ENCODE measurements at places on chromosomes 5 and 9. TPM values are rescaled to one million over a fixed set of nuclear protein-coding genes. Genes with fewer than 3 reads are reported as not detected.

- no peak overlapping the region for H3K4me3 ChIP-seq
- no peaks in the 10 kb centered on the region for H3K36me3 ChIP-seq
- DNase-seq = no peak
- H3K27me3 ChIP-seq = no peaks in the 10 kb centered on the region
Measured at GRCh38 chr5:12147513-12147912, 243.3 kb upstream of the CTNND2 start.

DNA sequence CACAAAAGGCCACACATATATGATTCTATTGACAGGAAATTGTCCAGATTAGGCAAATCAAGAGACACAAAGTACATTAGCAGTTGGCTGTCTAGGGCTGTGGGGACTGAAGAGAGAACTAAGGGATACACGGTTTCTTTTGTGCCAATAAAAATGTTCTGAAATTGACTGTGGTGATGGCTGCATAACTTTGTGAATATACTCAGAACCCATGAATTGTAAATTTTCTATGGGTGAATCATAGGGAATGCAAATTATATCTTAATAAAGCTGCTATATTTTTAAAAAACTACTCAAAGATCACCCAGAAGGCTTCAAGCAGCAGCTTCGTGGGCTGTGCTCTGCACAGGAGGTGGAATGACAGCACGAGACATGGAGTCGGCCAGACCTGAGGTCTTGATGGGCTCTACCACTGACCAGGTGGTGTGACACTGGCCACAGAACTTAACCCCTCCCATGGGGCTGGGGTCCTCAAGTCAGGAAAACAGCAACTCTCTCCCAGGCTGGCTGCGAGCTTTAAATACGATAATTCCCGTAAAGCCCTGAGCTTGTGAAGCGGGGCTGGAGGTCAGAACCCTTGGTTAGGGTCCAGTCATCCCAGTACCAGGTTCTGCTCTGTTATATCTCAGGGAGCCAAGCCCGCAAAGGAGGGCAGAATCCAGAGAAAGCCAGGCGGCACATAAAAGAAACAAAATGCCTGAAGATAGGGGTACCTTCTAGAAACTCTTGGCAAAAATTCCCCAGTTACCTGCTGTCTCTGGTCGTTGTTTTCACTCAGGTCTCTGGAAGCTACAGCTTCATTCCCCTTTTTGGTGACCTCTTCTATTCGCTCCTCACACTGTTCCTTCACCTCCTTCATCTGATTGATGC is 59.1 kb downstream of the GOLM1 start:
- DNase-seq = no peak
- no peak overlapping the region for H3K27ac ChIP-seq
- H3K36me3 ChIP-seq = no peaks in the 10 kb centered on the region

DNA sequence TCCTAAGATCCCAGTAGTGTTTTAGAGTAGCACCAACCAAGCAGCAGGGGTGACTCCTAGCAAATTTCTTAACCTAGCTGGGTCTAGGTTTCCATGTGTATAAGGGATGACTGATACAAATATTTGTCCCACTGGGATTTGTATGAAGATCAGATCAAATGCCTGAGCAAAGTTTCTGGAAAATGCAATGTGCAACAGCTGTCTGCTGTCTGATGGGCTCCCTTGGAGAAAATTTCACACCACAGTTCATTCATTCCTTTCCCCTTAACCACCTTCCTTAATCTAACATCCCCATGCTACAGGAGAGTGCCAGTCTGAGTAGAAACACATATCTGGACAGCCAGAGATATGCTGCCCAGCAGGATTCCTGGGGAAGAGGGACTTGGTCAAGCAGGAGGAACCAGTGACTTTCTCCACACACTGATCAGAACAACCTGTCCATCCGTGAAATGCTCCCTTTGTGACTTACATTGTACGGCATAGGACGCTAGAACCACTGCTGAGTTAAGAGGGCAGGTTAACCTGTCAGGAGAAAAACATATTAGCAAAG is 53.3 kb downstream of the PTPN3 start:
- no peaks in the 10 kb centered on the region for H3K27me3 ChIP-seq
- H3K36me3 ChIP-seq = no peaks in the 10 kb centered on the region
- H3K4me1 ChIP-seq = no peaks in the 10 kb centered on the region

- no peak for DNase-seq
- H3K27ac ChIP-seq = no peak overlapping the region
- H3K36me3 ChIP-seq = no peaks in the 10 kb centered on the region
Measured at GRCh38 chr5:26903469-26903868, 134.9 kb downstream of the CDH9 start.

DNA sequence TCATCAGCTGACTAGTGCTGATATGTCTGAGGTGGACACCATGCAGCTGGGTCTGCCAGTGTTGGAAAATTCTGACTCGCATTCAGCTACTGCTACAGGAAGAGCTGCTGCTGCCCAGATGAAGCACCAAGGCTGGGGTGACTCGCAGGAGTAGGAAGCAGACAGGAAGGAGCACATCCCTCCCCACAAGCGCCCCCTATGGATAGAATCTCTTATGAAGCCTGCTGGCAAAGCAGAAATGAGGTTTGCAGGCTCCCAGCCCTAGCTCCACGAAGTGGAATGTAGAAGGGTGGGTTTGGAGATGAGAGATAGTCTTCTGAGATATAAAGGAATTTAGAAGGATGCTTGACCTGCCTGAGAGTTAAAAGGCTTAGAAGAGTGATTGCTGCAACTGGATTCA is 443.0 kb downstream of the ACTL7B start:
- no peaks in the 10 kb centered on the region for H3K4me1 ChIP-seq
- H3K36me3 ChIP-seq = no peaks in the 10 kb centered on the region
- DNase-seq = no peak
- H3K27ac ChIP-seq = no peak overlapping the region
- H3K27me3 ChIP-seq = no peaks in the 10 kb centered on the region
- H3K4me3 ChIP-seq = no peak overlapping the region

DNA sequence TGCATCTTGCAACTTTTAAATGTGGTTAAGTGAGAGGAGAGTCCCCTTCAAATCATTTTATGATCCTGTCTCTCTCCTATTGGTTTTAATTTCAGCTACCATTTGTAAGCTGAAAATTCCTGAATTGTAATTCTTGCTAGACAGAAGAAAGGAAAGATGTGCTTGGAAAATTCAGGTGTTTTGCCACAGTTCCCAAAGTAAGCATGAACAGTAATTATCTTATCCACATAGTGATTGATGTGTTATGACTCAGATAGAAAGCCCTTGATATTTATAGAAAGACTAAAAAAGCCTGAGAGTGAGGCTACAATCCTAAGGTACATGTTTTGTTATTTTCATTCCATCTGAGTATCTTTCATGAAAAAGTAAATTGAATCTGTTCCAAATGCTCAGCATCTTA is 492.5 kb downstream of the MAT2B start:
- no peak overlapping the region for H3K27ac ChIP-seq
- H3K36me3 ChIP-seq = no peaks in the 10 kb centered on the region
- H3K4me1 ChIP-seq = no peaks in the 10 kb centered on the region

DNA sequence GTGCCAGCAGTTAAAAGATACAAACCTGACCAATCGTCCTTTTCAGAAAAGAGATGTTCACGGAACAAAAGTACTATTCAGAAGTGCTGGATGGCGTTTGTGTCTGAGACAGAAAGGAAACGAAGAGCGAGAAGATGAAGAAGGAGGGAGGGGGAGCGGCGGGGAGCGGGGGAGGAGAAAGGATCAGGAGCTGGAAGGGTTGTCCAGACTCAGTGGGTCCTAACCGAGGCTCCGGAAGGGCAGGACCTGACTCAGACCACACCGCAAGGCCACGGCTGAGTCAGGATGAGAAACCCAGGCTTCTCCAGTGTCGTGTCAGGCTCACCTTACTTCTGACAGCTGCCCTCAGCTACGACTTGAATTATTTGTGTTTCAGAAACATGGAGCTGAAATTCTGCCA is 46.2 kb downstream of the PAX5 start:
- H3K4me3 ChIP-seq = no peak overlapping the region
- H3K27me3 ChIP-seq = peaks cover 4% of the 10 kb centered on the region
- H3K36me3 ChIP-seq = no peaks in the 10 kb centered on the region

DNA sequence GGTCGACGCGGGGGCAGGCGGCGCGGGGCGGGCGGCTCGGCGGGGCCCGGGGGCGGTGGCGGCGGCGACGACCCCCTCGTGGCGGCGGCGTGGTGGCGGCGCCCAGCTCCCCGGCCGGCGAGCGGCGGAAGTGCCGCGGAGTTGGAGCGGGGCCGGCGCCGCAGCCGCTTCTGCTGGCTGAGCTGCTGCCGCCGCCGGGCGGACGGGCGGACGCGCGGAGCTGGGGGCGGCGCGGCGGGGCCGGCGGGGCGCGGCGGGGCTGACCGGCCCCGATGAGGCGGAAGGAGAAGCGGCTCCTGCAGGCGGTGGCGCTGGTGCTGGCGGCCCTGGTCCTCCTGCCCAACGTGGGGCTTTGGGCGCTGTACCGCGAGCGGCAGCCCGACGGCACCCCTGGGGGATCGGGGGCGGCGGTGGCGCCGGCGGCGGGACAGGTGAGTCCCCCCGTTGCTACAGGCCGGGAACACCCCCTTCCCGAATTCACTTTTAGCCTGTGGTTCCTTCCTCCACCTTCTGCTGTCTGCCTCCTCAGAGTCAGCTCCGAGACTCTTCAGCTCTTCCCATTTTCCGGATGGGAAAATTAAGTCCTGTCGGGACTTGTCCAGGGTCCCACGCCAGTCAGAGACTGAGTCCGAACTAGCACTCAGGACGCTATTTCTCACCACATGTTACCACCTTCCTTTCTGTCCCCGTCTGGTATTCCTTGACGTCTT is at the start of gene GALNT10:
Gene GALNT10 (plus strand): TSS at position 139 of the 710 bp plus-strand sequence. CDS start 134 bp downstream, at position 273.
- H3K4me3 ChIP-seq = peak within 1 kb of the TSS; percentile 69
- peak within 1 kb of the TSS; percentile 58 for H3K27ac ChIP-seq
- H3K36me3 ChIP-seq = no peaks in the 10 kb centered on the region
- H3K27me3 ChIP-seq = no peaks in the 10 kb centered on the region
- peak; percentile 81 for DNase-seq

GRCh38 chr5:69007163-69007562 is 86.7 kb upstream of the SLC30A5 start:
- DNase-seq = no peak
- H3K36me3 ChIP-seq = no peaks in the 10 kb centered on the region
- no peak overlapping the region for H3K27ac ChIP-seq
- no peaks in the 10 kb centered on the region for H3K27me3 ChIP-seq
- H3K4me1 ChIP-seq = no peaks in the 10 kb centered on the region

DNA sequence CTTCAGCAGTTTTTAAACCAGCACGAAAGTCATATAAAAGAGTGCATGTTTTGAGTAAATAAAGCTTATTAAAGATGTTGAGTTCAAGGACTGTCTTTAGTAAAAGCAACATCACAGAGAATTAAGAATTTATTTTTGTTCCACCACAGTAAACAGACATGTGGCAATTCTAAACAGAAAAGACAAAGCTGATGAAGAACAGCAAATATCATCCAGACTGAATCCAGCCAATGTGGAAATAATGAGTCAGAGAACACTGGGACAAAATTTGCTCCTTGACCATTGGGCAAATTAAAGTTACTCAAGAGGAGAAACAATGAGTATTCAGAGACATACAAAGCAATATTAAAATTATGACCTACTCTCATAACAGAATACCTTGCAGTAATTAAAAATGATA is 28.8 kb downstream of the OR2K2 start:
- no peaks in the 10 kb centered on the region for H3K4me1 ChIP-seq
- no peaks in the 10 kb centered on the region for H3K27me3 ChIP-seq
- no peaks in the 10 kb centered on the region for H3K36me3 ChIP-seq
- DNase-seq = no peak
- H3K27ac ChIP-seq = no peak overlapping the region
- H3K4me3 ChIP-seq = no peak overlapping the region

DNA sequence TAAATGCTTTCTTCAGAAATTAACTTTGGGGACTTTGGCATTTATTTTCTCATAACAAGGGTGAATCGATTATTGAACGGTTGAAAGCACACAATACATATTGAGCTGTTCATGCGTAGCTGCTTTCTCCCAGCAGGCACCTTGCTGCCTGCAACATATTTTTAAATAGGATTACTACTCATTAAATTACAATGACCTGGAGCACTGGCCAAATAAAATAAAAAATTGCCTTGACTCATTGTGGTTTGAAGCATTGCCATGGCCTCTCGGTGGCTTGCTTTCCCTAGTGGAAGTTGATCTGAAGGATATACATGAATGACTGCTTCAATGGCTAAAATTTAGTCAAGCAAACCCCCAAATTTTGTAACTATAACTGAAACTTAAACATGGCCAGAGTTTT is 181.6 kb upstream of the NUDT12 start:
- no peak overlapping the region for H3K27ac ChIP-seq
- H3K36me3 ChIP-seq = no peaks in the 10 kb centered on the region
- no peaks in the 10 kb centered on the region for H3K27me3 ChIP-seq
- H3K4me3 ChIP-seq = no peak overlapping the region
- no peaks in the 10 kb centered on the region for H3K4me1 ChIP-seq
- no peak for DNase-seq

- DNase-seq = no peak
- no peaks in the 10 kb centered on the region for H3K27me3 ChIP-seq
- no peaks in the 10 kb centered on the region for H3K36me3 ChIP-seq
- H3K4me1 ChIP-seq = peaks cover 4% of the 10 kb centered on the region
- no peak overlapping the region for H3K4me3 ChIP-seq
Measured at GRCh38 chr9:32523910-32524309, 2.1 kb downstream of the RIGI start.

- no peaks in the 10 kb centered on the region for H3K4me1 ChIP-seq
- H3K4me3 ChIP-seq = no peak overlapping the region
- H3K27ac ChIP-seq = no peak overlapping the region
Measured at GRCh38 chr5:1461396-1461795, 16.2 kb upstream of the SLC6A3 start.

DNA sequence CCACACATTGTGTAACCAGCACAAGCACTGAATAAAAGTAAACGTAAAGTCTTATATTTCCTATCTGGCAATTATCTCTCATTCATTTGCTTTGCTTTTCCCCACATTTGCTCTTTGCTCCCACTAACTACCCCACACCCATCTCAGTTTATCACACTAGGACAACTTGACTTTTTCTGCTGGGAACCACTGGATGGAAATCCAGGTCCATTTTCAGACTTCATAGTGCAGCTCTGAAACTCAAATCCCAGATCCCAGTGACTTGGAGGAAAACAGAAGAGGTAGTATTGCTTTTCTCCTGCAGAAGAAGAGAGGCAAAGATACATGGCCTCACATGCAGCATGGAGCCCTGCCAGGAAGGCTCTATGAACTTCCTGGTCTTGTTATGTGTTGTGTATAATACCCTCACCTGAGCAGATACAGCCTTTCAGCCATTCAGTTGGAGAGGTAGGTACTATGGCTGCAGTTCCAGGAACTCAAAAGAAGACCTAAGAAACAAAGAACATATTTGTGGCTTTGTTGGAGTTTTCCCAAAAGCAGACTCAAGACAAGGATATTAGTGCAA is 90.0 kb upstream of the NIPBL start:
- no peaks in the 10 kb centered on the region for H3K27me3 ChIP-seq
- no peak overlapping the region for H3K27ac ChIP-seq

GRCh38 chr9:16611983-16612382 is 258.5 kb downstream of the BNC2 start:
- no peak overlapping the region for H3K27ac ChIP-seq
- DNase-seq = no peak
- no peaks in the 10 kb centered on the region for H3K36me3 ChIP-seq

The HRH2 gene
- total RNA-seq = 12.6 TPM

The PCDHB13 gene
- total RNA-seq = 6.7 TPM

The PCDHA13 gene
- 0.16 TPM for total RNA-seq

The ARL10 gene
- total RNA-seq = 13.3 TPM

The IL4 gene
- not detected for total RNA-seq

The MYMK gene
- not detected for total RNA-seq

The PLEKHG4B gene
- not detected for total RNA-seq
